Fibroblast of skin of left quadriceps (primary cell): ENCODE measurements at places on chromosomes 4 and X.
A peak's percentile ranks its signal among the peaks of the same experiment; 100 is the strongest.

DNA sequence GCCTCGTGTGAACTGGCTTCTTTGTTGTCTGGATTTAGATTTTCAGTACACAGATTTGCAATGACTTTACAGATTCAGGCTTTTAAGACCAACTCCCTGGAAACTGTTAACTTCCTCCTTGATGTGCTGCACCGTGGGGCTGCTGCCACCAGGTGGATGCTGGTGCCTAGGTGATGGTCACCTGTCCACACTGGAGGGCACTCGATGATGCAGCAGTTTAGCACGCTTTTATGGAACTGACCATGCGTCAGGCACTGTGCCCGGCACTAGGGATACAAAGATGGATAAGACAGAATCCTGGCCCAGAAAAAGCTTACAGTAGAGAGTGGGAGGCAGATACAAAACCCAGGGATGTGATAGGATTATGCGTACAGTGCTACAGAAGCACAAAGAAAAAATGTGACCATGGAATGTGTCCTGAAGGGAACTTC lies 180.7 kb downstream of the CEP135 start:
- no peak for DNase-seq

DNA sequence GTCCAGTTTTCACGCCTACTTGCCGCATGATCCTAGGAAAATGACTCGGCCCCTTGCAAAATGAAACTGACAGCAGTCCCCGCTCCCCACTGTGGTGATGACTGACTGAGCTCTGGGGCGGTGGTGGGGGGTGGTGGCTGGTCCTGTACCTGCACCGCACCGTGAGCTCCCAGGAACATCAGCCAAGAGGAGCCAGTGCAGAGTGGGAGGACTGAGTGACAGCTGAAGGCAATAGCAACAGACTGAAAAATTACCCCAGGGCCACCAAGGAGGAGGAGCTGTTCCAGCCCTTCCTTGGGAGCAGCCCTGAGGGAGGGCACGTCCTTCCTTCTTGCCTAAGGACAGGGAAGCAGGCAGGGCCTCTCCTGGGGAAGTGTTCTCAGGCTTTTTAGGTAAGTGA lies 2.4 kb upstream of the C4orf50 start:
- DNase-seq: no peak

DNA sequence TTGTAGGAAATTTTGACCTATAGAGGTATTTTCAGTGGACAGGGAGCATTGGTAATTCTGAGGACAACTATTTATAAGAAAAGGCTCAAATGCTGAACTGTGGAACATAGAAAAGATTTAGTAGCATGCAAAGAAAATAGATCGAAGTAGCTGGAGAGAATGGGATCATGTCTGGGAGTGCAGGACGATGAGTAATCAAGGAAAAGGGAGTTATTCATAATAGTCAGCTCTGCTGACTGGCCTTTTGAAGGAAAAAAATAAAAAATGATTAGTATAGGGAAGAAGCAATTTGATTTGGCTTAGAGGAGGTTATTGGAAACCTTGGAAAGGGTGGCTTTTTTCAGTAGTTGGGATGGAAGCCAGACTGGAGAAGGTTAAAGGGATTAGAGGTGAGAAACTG lies 22.9 kb upstream of the ANK2 start:
- peak; percentile 15 for DNase-seq

GRCh38 chr4:127829014-127829413 lies 46.9 kb downstream of the HSPA4L start:
- DNase-seq: no peak

- DNase-seq: no peak
Observed at GRCh38 chr4:94507708-94508107, 56.0 kb downstream of the PDLIM5 start.

GRCh38 chr4:10054571-10055041 lies 33.3 kb upstream of the SLC2A9 start:
- no peak for DNase-seq

DNA sequence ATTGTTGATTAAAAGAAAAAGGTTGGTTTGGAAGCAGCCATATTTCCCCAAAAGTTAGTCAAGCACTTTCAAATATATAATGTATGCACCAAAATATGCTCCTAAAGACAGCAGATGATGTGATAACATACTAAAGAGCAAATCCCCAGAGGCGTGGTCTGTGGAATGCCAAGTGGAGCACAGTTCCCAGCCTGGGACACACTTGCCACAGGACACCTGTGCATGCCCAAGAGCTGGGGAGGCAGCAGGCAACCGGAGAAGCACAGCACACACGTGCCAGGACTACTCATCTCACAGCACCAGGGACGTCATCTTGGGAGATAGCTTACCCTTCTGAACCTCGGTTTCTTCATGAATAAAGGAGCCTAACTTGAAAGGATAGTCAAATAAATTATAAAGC lies 12.5 kb downstream of the STX18 start:
- DNase-seq: no peak

GRCh38 chr4:148786699-148787098 lies 344.5 kb upstream of the NR3C2 start:
- DNase-seq: no peak

DNA sequence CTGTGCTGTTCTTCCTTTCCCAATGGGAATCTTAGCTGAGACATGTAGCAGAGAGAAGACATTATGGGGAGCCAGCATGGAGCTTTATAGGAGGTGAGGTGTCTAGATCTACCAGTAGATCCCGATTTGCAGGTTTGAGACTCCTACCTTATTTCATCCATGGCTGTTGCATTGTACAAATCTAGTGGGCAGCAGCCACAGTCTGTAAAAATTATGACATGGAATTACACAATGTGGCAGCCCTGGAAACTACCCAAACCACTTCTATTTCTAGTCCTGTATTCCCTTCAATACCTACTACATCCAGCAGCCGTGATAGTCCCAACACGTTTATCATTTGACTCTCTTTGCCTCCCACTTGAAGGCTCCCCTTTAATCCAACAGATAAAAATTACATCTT lies 8.1 kb downstream of the ATP7A start:
- DNase-seq: no peak

- DNase-seq: no peak
Observed at GRCh38 chr4:179927473-179927872, 2315.7 kb upstream of the TENM3 start.

- DNase-seq: no peak
Observed at GRCh38 chr4:123564758-123565346, 168.3 kb downstream of the SPRY1 start.

DNA sequence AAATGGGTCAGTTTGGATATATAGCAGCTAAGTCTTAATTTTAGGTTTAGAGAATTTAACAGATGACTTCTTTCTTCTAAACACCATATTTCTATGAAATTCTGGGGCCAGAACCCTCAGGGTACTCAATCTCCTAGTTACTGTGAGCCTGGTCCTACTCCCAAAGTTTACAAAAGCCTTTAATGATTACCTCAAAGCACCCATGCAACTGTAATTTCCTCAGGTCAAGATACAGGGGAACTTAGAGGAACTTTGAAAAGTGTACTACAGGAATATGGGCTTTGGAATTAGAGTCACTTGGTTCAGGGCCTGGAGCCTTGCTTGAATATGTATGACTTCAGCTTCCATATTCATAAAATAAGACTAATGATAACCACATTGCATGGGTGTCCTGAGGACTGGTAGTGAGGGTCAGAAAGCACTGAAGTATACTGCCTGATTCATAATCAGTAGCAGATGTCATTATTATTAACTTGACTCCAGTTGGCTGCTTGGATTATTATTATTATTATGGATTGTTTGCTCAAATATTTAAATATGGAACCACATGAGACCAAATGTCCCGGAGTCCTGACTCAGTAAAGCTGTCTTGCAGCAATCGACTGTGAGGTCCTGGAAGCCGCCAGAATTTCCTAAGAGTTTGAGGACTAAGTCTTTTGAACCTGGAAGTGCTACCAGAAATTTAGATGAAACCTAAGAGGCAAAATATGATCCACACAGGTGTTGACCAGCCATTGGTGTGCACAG lies 2.0 kb upstream of the ADH7 start:
- no peak for DNase-seq

- no peak for DNase-seq
Observed at GRCh38 chr4:172596206-172596605, 572.4 kb upstream of the GALNT7 start.

DNA sequence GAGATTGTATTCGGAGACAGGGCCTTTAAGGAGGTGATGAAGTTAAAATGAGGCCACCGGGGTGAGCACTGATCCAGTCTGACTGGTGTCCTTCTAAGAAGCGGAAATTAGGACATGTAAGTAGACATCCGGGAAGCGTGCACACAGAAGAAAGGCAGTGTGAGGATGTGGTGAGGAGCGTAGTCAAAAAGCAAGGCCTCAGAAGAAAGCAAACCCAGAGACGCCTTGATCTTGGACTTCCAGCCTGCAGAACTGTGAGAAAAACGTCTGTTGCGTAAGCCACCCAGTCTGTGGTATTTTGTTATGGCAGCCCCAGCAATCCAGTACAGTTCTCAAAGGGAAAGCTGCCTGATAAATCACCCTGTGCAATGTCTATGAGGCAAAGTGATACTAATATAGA lies 153.5 kb downstream of the KCNIP4 start:
- DNase-seq: peak; percentile 15
